ENCODE measurements at places on chromosomes 4 and X.

DNA sequence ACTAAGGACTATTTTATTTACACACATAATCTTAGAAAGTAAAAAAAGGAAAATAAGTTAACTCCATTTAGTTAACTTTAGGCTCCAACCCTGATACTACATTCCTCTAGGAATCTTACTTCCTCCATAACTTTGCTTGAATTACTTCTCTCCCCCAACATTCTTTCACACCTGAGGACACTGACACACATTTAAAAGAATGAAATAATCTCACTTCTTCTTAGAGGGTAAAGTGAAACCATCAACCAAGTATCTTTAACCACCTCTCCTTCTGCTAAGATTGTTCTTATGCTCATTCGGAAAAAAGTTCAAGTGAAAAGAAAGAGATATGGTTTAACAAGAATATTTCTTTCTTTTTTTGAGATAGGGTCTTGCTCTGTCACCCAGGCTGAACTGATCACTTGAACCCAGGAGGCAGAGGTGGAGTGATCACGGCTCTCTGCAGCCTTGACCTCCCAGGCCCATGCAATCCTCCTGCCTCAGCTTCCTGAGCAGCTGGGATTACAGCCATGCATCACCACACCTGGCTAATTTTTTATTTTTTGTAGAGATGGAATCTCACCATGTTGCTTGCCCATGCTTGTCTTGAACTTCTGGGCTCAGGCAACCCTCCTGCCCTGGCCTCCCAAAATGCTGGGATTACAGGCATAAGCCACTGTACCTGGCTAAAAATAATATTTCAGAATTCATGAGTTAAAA, 28.5 kb downstream of the SLC25A4 start:
- no peak for DNase-seq

DNA sequence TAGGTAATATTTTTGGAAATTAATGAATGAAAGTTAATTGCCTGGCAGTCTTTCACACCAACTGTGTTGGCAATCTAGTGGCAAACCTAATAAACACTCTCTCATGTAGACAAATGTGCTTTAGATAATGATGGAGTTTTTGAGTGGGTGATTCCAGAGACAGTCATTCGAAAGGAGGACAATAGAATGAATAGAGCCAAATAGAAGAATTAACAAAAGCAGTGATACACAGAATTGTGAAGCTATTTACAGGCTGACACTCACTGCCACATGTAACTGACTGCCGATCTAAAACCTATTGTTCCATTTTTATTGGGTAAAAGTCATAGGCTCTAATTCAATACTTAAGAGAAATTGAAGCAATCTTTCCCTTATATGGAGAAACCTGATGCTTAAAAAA, 338.5 kb downstream of the PCDH7 start:
- no peak for DNase-seq

- DNase-seq, result no peak
Measured at GRCh38 chrX:30830326-30830943, 58.6 kb downstream of the TAB3 start.

DNA sequence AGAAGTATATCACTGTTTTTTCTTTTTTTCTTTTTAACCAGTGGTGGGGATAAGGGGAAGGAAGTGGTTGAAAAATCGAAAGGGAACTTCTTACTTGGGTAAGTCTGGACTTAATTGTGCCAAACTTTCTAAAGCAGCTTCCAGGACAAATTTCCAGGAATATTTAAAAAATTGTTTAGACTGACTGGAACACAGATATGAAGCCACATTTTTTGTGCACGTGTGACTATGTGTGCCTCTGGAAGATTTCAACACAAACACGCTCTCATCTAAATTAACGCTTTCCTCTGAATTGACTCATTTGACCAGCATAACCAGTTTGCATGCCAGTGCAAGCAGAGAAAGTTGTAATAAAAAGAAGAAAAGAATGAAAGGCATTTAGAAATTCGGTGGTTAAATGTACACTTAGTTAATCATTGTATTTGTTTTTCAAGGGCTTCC, 18.8 kb upstream of the YTHDC1 start:
- DNase-seq, result no peak

GRCh38 chrX:153739754-153740486, 15.3 kb downstream of the ABCD1 start:
- DNase-seq, result no peak

- DNase-seq, result no peak
Measured at GRCh38 chr4:150136036-150136435, 57.8 kb downstream of the DCLK2 start.

DNA sequence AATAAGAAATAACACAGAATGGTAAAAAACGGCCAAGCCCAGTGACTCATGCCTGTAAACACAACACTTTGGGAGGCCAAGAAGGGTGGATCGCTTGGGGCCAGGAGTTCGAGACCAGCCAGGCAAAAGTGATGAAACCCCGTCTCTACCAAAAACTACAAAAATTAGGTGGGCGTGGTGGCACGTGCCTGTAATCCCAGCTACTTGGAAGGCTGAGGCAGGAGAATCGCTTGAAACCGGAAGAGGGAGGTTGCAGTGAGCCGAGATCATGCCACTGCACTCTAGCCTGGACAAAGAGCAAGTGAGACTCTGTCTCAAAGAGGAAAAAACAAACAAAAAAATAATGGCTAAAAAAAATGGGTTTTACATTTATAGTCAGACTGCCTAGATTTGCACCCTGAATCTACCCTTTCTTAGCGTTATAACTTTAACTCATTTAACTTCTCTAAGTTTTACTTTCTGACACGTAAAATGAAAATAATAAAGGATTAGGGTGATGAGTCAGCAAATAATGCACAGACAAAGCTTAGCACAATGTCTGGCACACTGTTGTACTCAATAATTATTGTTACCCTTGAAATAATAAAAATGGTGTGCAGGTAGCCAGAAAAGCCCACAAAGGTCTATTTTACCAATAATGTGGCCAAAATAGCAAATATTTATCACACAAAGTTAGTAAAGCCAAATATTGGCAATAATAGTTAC, 55.0 kb downstream of the ATP11C start:
- DNase-seq, result no peak

DNA sequence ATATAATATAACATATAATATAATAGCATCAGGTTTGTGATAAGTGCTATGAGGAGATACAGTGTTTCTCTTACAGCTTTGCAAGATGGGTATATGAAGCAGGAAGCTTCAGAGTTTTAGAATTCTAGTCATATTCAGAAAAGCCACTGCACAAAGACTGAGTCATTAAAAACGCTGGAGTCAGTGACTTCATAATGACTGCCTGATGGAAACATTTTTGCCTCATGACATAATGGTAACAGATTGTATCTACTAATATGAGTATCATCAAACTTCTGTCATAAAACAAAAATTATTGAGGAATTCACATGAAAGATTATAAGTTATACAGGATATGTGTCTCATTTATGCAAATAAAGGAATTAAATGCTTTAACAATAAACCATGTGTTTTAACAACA, 46.8 kb downstream of the EPHA5 start:
- DNase-seq, result no peak

- no peak for DNase-seq
Measured at GRCh38 chrX:100642290-100642689, 1.7 kb upstream of the SRPX2 start.

- no peak for DNase-seq
Measured at GRCh38 chr4:176464748-176465147, 145.0 kb downstream of the SPCS3 start.

GRCh38 chr4:116547632-116548031, 537.7 kb downstream of the TRAM1L1 start:
- no peak for DNase-seq

DNA sequence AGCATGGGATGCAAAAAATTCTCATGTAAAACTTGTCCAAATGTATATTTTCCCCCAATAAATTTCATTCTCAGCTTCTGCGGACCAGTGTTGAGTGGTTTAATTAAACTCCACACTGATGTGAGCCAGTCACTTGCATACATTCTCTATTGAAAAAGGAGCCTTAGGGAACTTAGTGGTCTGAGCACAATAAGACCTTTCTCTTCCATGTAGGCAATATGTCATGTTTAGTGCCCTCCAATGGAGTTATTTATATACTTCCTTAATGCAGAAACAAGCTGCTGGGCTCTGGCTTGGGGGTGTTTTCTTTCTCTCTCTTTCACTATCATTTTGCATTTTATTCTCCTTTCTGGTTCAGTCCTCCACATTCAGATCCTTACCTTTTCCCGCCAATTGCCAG, 196.9 kb downstream of the ANAPC10 start:
- DNase-seq, result no peak

- DNase-seq, result no peak
Measured at GRCh38 chr4:117577686-117578311, 456.5 kb upstream of the NDST3 start.

GRCh38 chrX:120251471-120252011, 929 bp downstream of the ZBTB33 start:
- DNase-seq, result no peak

GRCh38 chr4:112312610-112313239, 15.6 kb downstream of the ALPK1 start:
- no peak for DNase-seq

DNA sequence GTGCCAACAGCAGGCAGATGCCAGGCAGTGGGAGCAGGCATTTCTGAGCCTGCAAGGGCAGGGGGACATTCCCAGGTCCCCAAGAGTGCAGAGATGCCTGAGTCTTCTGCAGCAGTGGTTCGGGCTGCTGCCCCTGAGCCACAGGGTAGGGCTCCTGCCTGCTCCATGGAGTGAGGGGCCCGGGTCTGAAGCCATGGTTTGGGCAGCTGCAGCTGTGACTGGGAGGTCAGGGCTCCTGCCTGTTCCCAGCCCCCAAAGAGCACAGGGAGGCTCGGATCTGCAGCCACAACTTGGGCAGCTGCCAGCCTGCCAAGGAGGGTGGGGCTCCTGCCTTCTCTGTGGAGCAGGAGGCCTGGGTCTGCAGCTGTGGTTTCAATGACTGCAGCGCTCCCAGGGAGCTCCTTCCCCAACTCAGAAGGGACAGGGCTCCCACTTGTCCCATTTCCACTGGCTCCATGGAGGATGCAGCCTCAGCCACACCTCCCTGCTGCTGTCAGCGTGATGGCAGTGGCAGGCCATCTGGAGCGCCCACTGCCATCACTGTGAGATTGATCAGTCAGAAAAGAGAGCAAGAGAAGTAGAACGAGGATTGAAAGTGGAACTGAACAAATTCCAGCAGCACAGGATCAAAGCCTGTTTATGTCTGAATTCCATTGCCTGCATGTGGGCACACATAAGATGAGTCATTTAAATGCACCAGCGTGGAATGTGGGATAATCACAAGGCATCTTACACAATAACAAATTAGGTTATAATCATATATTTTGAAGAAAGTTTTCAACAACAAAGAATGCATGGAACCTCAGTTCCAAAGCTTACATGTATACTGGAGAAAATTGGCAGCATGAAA, 93.1 kb upstream of the CXorf51A start:
- DNase-seq, result no peak

GRCh38 chr4:81491943-81492342, 20.2 kb upstream of the RASGEF1B start:
- DNase-seq, result no peak

DNA sequence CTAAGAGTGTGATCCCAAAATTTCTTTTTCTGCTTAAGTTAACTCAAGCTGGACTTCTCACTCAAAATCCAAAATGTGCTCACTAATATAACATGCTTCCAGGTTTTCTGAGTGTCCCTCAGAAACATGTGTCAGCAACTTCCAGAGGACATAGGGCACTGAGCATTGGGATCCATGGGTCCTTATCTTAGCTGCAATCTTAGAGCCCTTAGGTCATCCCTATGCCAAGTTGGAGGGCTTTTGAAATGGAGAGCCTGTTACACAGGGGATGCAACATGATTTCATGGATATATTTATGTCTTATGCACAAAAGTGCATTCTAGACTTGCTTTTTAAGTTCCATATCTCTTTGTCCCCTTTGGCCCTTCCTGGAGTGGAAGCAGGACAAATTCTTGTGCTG, 11.7 kb upstream of the HCCS start:
- no peak for DNase-seq

GRCh38 chrX:68238568-68238967, 194.7 kb downstream of the OPHN1 start:
- DNase-seq, result no peak

- DNase-seq, result no peak
Measured at GRCh38 chr4:13876131-13876530, 248.6 kb upstream of the BOD1L1 start.

DNA sequence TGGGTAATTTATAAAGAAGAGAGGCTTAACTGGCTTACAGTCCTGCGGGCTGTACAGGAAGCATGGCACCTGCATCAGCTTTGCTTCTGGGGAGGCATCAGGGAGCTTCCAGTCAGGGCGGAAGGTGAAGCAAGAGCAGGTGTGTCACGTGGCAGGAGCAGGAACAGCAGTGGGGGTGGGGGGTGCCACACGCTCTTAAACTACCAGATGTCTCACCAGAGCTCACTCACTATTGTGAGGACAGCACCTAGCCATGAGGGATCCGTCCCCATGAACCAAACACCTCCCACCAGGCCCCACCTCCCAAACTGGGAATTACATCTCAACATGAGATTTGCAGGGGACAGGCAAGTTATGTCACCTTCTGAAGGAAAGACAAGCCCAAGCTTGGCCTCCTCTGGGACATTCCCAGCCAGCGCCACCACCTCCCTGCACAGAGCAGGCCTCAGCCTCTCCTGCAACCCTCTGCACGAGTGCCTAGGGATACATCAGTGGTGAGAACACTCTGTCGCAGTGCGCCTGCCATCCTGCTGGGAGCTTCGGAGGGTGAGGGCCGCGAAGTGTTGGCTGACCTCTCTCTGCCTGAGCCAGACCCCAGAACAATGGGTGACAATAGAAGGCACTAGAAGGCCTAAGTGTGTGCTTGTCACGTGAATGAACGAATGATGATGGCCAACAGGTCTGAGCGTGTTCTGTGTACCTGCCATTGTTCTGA, 244.3 kb downstream of the EVC2 start:
- DNase-seq, result no peak

GRCh38 chrX:47361538-47362511, 8.6 kb upstream of the ZNF157 start:
- no peak for DNase-seq

DNA sequence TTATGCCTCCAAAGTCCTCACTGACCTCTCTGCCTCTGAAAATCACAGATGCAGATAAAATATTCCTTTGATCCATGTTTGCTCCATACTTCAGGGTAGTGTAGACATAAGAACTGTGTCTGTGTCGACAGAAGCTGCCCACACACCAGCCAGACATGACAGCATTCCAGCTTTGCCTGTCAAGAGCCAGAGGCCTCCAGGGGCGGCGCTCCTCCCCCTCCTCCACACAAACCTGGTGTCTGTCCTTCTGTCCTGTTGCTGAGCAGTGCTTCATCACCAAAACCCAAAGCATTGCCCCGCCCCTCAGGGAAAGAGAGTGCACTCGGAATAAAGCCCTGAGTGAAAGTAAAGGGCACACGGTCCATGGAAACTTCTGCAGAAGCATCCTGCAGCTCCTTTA, 379.4 kb downstream of the FBXW7 start:
- DNase-seq, result no peak

- DNase-seq, result no peak
Measured at GRCh38 chr4:155450676-155451075, 73.9 kb upstream of the MAP9 start.
